Esophagus squamous epithelium (tissue), 5 donors: ENCODE measurements at places on chromosomes 1 and 21. TPM values are rescaled to one million over a fixed set of nuclear protein-coding genes. Genes with fewer than 3 reads are reported as not detected.

DNA sequence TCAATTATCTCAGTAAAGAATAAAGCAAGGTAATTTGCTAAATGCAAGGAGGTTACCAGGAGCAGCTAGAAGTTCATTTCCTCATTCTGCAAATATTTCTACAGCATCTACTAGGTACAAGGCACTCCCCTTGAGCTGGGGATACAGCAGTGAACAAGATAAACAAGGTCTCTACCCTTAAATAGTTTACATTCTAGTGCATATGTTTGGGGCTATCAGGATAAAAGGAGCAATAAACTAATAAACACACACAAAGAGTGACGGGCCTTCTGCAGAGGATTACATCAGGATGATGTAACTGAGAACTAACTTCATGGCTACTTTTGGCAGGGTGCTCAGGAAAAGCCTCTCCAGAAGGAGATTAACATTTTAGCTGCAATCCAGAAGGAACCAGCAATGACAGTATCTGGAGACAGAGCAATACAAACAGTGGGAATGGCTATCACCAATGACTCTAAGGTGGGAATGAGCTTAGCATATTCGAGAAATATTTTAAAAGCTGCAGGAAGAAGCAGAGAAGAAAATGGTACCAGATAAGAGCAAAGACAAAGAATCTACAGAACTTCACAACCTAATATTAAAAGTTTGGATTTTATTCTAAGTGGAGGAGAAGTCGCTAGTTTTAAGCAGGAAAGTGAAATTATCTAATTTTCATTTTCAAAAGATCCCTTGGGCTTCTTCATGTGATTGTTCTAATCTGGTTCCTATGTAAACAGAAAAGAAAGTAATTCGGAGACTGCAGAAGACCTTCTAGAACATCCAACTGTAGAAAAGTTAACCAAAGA is 25.8 kb downstream of the TP53BP2 start:
- DNase-seq, result no peak

DNA sequence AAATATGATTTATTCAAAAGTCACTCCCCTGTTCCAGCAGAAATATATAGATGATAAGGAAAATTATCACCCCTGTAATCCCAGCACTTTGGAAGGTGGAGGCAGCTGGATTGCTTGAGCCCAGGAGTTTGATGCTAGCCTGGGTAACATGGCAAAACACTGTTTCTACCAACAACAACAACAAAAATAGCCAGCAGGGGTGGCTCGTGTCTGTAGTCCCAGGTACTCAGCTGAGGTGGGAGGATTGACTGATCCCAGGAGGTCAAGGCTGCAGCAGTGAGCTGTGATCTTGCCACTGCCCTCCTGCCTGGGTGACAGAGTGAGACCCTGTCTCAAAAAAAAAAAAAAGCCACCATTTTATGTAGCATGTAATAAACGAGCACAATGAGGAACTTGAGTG is 1546.5 kb downstream of the NCAM2 start:
- no peak for DNase-seq

DNA sequence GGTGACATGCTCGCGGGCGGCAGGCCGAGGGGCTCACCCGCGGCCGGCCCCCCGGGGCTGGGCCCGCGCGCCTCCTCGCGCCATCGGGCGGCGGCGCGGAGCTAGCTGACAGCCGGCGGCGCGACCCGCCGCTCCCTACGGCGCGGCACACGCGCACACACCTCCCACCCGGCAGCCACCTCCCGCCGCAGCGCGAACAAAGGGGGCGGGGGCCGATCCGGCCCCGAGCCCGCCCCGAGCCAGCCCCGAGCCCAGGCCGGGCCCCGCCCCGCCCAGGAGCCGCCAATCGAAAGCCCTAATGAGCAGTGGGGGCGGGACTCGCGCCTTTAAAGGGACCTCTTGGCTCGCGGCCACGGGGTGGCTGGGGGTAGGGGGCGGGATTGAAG is at the start of gene KIF21B:
Gene KIF21B (minus strand): TSS at position 198 of the 386 bp plus-strand sequence. CDS start 331 bp downstream, outside the sequence.
- DNase-seq, result peak; percentile 17

- no peak for DNase-seq
These were observed 45.8 kb upstream of the NTPCR start for GRCh38 chr1:232904566-232904965.

DNA sequence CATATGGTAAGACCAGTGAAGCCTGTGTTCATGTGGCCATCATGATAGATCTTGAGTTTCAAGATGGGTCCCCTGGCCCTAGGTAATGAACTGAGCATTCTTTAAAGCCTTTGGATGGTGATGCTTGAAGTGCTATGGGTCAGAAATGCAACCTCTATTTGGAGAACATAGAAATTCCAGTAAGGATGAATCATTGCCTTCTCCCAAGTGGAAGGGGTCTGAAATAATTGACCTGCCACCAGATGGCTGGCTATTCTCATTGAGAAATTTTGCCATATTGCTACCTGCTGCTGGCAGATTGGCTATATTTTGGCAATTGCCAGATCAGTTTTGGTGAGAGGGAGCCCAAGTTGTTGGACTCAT is 739 bp upstream of the IFI6 start:
- no peak for DNase-seq

- no peak for DNase-seq
These were observed 145.1 kb downstream of the TM2D1 start for GRCh38 chr1:61579802-61580201.

DNA sequence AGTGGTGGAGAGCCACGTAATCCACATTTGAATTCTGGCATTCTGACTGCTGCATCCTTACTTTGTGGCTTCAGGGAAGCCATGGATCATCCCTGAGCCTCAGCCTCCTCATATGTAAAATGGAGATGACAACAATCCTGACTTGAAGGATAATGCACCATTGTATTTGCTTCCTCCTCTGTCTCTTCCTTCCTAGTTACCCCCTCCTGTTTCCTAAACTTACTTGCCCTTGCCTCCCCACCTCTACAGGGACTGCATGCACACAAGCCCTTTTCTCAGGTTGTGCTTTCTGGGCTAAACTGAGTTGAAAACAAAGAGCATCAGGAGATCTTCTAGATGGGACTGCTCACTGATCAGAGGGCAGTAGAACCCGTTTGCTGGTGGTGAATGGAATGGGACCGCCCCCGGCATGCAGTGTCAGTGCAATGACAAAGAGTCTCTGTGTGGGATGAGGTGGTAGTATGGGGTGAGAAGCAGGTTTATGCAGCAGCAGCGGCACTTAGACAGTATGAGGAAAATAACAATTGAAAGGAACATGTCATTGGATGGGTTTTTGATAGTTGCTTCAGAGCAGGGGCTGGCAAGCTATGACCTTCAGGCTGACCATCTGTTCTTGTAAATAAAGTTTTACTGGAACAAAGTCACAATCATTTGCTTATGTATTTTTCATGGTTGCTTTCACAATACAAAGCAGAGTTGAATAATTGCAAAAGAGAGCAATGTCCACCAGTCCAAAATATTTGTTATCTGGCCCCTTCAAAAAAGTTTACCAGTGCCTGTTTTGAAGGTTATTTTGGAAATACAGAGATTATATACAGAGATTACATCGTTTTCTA is 6.1 kb upstream of the ADAMTS1 start:
- no peak for DNase-seq

DNA sequence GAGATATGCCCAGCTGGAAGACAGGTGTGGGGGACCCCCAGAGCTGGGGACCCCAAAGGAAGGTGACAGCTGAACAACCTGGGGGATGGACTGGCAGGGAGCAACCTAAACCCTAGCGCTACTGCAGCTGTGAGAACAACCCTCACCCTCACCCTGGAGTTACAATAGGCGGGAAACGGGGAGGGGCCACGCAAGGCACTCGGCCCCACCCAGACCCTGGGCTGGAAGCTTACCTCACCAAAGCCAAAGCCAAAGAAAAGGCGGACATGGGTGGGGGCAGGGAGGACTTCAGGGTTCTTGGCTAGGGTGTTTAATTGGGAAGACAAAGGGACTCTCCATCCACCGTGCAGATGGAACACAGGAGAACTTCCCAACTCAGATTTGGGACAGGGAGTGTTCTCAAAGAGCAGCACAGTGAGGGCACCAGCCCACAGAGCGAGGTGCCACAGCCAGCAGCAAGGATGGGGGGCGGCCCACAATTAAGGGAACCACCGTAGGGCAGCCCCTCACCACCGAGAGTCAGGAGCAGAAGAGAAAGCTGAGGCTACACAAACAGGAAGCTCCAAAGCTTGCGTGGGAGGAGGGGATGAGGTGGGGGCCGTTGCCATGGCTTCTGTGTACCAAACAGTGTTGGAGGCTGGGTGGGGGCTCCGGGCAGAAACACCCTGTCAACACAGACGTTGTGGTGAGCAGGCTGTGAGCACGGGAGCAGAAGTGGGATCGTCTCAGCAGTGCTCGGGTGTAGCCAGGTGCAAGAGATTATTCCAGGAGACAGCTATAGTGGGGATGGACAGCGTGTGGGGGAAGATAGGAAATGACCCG is 1.9 kb downstream of the TAGLN2 start:
- peak; percentile 62 for DNase-seq

DNA sequence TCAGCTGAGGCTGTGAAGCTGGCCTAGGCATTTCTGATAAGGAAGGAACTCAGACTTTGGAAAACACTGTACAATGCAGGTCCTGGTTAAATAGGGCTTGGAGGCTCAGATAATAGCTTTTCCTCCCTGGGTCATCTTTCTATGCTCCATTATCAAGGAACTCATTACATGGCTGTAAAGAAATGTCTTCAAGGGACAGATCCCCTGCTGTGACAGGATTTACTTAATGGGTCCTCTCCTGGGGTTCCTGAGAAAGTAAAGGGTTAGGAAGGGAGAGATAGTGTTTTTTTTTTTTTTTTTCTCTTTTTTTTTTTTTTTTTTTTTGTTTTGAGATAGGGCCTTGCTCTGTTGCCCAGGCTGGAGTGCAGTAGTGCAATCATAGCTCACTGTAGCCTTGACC is 14.1 kb upstream of the SVBP start:
- DNase-seq, result no peak

GRCh38 chr1:30778154-30778978 is 20.8 kb upstream of the LAPTM5 start:
- DNase-seq, result no peak

DNA sequence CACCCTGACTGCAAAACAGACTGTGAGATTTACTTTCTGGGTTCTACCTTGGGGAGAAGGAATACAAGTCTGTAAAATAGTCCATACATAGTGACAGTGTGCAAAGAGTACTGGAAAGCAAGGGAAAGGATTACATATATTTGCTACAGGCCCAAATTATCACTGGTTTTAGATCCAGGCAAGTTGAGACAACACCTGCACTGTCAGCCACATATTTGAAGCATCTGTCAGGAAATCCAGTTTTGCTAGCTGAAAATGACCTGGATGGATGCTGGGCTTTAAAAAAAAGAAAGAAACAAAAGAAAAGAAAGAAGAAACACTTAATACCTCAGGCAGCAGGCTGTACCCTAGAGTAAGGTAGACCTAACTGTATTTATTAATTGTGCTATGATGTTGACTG is 23.9 kb upstream of the SPRR2G start:
- no peak for DNase-seq

GRCh38 chr1:48077795-48078222 is 80.6 kb upstream of the TRABD2B start:
- DNase-seq, result no peak

Gene TIE1
- 3.1 TPM for total RNA-seq

Gene REN
- total RNA-seq, result not detected

Gene BOLA1
- 31.7 TPM for total RNA-seq

Gene CYP4A11
- not detected for total RNA-seq
